ENCODE measurements at places on chromosomes 3 and 15. TPM values are rescaled to one million over a fixed set of nuclear protein-coding genes. Genes with fewer than 3 reads are reported as not detected.
A peak's percentile ranks its signal among the peaks of the same experiment; 100 is the strongest.

- no peak for DNase-seq
Observed at GRCh38 chr3:186152889-186153292, 44.0 kb upstream of the ETV5 start.

Gene SERPINI2
- total RNA-seq: not detected

Gene TNNC1
- 0.18 TPM for total RNA-seq

Gene GPR27
- not detected for total RNA-seq

Gene THRB
- total RNA-seq: 0.33 TPM

DNA sequence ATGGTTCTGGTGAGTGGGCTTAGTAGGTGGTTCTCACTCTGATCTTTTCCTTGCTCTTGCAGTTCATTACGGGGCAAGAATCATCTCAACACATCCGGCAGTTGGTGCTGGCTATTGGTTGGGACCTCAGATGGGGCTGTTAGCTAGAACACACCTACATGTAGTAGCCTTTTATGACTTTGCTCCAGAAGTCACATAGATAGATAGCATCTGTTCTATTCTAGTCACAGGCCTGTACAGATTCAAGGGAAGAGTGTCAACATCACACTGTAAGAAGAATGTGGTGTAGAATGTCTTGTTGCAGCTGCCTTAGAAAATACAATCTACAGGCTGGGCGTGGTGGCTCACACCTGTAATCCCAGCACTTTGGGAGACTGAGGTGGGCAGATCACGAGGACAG, 15.1 kb downstream of the RAB5A start:
- DNase-seq: no peak

- no peak for DNase-seq
Observed at GRCh38 chr3:170397685-170398084, 21.0 kb upstream of the CLDN11 start.

- DNase-seq: peak; percentile 67
Observed at GRCh38 chr3:157436583-157437291, at the start of gene PTX3. Gene PTX3, plus strand, starts transcription at chr3:157436850. Its CDS starts 84 bp downstream, at chr3:157436934.

DNA sequence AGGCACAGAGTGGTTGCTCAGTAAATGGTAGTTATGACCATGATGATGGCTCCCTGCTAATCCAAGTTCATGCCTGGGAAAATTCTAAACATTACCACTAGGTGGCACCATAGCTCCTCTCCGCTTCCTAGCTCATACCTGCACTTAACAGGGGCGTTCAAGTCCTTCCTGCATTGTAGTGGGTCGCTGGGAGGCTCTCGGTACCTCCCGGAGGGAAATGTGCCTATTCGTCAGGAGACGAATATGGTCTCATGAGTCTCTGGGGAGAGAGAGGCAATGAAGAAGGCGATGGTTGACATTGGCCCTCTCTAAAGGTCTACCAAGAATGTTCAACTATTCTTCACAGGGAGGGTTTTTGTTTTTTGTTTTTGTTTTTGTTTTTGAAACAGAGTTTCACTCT, 10.9 kb downstream of the MESP1 start:
- peak; percentile 29 for DNase-seq

DNA sequence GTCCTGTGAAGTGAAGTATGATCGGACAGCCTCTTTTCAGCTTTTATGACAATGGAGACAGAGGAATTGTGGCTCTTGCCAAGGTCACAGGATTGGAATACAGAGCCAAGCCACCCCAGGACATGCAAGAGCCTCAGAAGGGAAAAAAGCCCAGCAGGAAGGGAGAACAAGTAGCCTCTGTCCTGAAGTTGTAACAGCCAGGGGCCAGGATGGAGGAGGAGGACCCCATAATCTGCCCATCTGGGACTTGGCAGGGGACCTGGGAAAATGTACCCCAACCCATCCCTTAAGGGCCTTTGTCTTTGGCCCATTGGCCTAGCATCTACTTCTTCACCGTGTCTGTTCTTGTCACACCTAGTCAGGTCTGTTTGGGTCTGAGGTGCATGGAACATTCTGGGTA, 60.4 kb upstream of the POLG start:
- DNase-seq: no peak

Gene ASB14
- not detected for total RNA-seq

- DNase-seq: peak; percentile 82
Observed at GRCh38 chr15:101723874-101724674, at the start of gene TARS3. Gene TARS3, minus strand, starts transcription at chr15:101724473. Its CDS starts 86 bp downstream, at chr15:101724387.

Gene ATP13A4
- total RNA-seq: 0.07 TPM

DNA sequence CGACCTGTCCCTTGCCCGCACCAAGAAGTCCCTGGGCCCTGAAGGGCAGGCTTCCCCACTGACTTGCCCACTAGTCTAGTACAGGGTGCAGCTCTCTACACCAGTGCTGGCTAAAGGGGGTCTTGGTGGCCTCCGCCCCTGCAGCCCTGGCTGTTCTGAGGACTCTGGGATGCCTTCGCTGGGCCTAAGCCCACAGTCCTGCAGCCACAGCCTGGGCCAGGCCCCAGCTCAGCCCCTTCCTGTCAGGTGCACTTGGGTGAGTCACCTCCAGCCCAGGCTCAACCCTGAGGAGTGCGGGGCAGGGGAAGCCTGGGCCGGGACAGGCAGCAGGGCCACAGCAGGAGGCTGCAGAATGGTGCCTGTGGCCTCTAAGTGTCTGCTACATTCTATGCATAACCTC, 971 bp downstream of the C3orf22 start:
- no peak for DNase-seq

GRCh38 chr3:154113609-154114008, 7.6 kb upstream of the ARHGEF26 start:
- no peak for DNase-seq

DNA sequence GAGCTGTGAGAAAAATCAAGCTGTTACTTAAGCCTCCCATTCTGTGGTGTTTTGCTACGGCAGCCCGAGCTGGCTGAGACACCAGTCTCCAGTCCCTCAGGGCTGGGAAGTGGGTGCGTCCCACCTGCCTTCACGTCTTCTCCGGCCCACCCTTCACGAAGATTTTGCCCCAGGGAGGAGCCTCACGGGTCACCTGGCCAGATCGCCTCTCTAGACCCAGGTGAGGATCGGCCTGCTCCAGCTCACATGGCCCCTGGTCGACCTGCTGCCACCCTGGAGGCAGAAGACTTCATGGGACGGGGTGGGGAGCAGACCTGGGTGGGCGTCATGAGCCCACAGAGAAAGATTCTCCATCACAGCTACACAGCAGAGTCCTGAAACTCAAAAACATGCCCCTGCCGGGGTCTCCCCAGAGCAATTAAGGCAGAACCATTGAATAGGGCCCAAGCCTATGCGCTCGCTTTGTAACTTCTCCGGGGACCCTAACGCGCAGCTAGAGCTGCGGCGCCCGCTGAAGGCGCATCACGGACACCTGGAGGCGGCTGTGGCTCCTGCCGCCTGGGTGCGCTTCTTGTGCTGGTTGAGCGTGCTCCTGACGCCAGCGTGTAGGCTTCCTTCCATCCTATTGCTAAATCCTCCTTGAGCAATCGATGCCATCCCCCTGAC, 92.6 kb upstream of the ALDH1A3 start:
- DNase-seq: no peak

- no peak for DNase-seq
Observed at GRCh38 chr15:41655716-41656115, 4.5 kb upstream of the MGA start.

- no peak for DNase-seq
Observed at GRCh38 chr15:39573844-39574243, 7.0 kb upstream of the THBS1 start.

Gene CLDN11
- total RNA-seq: 227 TPM

Gene TMEM44
- 44.4 TPM for total RNA-seq

Gene CLSTN2
- 0.07 TPM for total RNA-seq

- DNase-seq: no peak
Observed at GRCh38 chr15:88255087-88255483, 1.5 kb downstream of the NTRK3 start.

Gene LRRC2
- total RNA-seq: 0.85 TPM

Gene SENP2
- 35.7 TPM for total RNA-seq

Gene ACTC1
- total RNA-seq: not detected

- DNase-seq: no peak
Observed at GRCh38 chr15:98955331-98955730, 52.3 kb downstream of the PGPEP1L start.

GRCh38 chr15:64911311-64912186, at the start of gene ANKDD1A:
Gene ANKDD1A, plus strand, starts transcription at chr15:64911902. Its CDS starts 29 bp downstream, at chr15:64911931.
- no peak for DNase-seq

DNA sequence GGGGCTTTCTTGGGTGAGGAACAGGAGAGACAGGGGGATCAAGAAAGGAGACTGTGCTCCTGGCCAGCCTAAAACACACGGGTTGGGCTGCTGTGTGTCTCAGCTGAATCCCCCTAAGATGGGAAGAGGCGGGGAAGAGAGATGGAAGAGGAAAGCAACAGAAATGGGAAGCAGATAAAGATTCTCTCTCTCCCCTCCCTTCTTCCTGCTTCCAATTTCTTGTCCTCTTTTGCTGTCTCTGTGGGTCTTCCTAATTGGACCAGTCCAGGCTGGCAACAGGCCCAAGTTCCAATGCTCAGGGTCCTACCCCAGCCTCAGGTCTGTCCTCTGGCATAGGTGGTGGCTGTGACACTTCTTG, 7.1 kb downstream of the ISLR2 start:
- no peak for DNase-seq

DNA sequence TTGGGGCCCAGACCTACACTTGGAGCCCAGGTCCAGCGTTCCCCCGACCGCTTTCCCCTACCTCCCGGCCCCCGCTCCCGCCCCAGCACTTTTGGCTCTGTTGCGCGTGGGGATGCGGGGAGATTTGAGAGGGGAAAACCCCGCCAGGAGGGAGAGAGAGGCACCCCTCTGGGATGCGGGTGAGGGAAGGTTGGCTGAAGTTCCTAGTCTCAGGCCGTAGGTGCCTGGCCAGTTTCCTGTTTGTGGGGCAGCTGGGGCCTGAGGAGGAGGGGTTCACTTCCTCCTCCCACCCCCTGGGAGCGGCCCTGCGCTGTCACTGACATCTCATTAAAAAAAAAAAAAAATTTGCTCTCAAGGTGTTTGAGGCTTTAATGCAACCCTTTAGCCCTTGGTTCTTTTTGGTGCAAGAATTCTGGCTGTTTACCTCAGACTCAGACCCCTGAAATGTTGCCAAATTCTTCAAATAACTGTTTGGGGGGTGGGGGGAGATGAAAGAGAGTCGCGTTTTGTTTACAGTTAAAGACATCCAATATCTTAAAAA, 2.6 kb downstream of the FAM43A start:
- DNase-seq: no peak

- no peak for DNase-seq
Observed at GRCh38 chr3:40951636-40952035, 247.7 kb upstream of the CTNNB1 start.

DNA sequence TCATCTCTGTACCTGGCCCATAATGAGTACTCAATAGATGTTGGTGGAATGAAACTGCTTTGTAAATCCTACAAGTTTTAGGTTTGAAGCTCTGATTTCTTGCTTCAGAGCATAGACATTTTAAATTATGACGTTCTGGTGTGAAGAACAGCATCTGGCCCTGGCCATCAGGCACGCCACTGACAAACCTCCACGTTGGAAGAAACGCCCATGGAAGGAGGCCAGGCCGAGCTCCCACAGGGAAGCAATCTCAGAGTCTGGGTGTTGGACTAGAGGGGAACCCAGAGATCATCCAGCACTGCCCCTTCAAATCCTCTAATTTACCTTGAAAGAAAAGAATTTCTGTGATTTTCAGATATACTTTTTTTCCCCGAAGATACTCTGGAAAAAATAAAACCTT, 328.1 kb upstream of the RGMA start:
- DNase-seq: no peak

GRCh38 chr3:55416331-55416821, 70.7 kb downstream of the WNT5A start:
- no peak for DNase-seq

- DNase-seq: no peak
Observed at GRCh38 chr3:197327701-197328100, 29.3 kb upstream of the DLG1 start.

DNA sequence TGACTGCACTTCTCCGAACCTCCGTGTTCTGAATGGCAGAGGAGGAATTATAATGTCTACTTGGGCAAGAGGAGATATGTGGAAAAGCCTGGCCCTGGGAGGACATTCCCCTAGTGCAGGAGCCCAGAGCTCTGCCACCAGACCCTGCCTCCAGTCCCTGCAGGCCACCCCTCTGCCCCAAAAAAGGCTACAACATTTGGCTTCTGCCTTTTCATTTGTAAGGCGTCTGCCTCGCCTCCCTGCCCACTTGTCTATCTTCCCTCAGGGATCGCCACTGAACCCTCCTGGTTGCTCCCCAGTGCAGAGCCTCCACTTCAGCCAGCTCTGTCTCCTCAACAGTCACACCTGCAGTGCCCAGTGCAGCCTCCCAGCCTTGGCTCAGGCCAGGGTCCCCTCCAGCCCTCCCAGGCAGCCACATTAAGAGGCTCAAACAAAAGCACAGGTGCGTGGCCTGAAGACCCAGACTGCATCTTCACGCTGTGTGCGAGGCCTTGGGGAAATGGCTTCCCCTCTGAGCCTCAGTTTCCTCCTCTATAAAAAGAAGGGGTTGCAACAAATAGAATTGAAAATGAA, 125.9 kb upstream of the SMAD3 start:
- no peak for DNase-seq

Gene TGM5
- total RNA-seq: not detected

Gene SLC22A13
- total RNA-seq: 0.18 TPM

- no peak for DNase-seq
Observed at GRCh38 chr15:71078506-71079207, 36.6 kb upstream of the THSD4 start.

Gene COL6A5
- total RNA-seq: not detected

- DNase-seq: no peak
Observed at GRCh38 chr3:190369668-190370295, 18.2 kb upstream of the CLDN16 start.

- DNase-seq: no peak
Observed at GRCh38 chr3:49683162-49683561, 6.1 kb downstream of the MST1 start.

DNA sequence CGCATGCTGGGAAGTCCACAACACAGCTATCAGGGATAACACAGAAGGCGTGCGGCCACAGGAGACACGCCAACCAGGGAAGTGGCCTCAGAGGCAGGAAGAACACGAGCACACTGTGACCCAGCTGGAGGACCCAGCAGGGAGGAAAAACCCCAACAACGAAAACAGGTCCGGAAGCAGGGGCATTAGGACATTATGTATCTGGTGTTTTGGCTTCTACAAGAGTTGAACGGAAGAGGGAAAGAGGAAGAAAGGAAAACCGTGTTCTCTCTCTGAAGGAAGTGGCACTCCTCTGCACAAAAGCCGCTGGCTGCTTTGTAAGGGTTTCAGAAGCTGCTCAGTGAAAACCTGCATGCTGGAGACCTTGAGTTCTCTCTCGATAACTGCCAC, 61.8 kb downstream of the HACD2 start:
- DNase-seq: no peak

GRCh38 chr3:106816838-106817237, 560.4 kb upstream of the CCDC54 start:
- no peak for DNase-seq

DNA sequence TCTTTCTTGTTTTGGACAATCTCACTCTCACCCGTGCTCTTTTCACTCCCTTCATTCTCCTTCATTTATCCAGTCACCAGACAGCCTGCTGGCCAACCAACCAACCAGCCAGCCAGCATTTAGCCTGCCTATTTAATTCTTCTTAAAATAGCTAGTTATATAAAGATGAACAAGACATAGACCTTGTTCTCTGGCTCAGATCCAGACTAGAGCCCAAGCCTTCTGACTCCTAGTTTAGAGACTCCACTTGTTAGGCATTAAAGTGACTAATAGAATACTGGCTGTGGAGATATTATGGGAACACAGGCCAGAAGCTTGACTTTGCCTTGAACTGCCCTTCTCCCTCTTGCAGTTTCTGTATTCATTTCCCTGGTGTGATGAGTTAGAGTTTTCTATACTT, 215.3 kb upstream of the THRB start:
- DNase-seq: no peak

GRCh38 chr3:133171831-133172230, 133.6 kb downstream of the TMEM108 start:
- DNase-seq: no peak

Gene DNASE1L3
- total RNA-seq: 0.07 TPM

- no peak for DNase-seq
Observed at GRCh38 chr3:106332884-106333283, 464.1 kb upstream of the CBLB start.

Data from pulmonary artery endothelial cell (primary cell).